Mesothelial cell of epicardium (in vitro differentiated cells): ENCODE measurements at places on chromosomes 7 and 10.

DNA sequence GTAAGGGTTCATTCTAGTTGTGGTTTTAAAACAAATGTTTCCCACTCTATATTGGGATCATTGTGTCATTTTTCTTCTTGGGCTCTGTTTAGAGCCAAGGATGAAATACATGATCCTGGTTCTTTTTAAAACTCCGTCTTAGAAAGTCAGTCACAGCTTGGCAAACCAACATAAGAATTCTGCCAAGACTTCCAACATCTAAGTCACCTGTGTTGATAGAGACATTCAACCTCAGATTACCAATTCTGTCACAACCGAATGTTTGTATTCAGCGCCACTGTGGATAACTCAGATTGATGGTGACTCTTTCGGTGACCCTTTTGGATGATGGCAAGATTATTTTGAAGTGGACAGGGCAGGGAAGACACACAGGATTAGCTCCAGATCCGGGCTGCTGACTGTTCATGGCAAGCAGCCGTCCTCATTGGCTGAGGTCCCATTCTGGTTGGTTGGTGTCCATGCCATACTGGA is 255.4 kb downstream of the ARHGAP21 start:
- no peak for DNase-seq

- no peak for DNase-seq
These were observed 31.5 kb upstream of the ADCYAP1R1 start for GRCh38 chr7:31020652-31021051.

DNA sequence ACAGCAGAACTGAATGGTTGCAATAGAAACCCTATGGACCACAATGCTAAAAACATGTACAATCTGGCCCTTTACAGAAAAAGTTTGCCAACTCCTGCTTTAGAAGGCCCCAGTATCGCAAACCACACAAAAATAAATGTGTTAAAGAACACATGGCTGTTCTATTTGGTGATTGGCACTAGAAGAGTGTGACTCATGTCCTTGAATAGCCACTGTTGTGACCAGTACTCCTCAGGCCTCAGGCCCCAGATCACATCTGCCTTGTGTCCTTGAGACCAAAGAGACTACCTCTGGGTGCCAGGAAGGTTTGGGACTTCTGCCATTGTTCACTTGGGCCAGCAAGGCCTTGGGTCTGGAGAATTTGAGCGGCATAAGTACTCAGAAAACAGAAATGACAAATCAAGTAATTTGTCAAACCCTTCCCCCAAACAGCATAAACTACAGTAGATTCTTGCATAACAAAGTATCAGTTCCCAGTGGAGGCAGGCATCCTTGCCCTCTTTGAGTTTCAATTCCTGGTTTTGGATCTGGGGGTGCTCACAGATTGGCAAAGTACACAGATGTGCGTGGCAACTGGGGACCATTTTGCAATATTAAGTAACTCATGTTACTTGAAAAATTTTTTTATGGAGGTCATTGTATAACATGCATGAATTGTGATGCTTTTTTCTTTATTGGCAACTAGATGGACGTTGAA is 50.2 kb downstream of the MTURN start:
- no peak for DNase-seq

GRCh38 chr10:120650705-120651399 is 193.8 kb downstream of the PLPP4 start:
- DNase-seq: no peak

DNA sequence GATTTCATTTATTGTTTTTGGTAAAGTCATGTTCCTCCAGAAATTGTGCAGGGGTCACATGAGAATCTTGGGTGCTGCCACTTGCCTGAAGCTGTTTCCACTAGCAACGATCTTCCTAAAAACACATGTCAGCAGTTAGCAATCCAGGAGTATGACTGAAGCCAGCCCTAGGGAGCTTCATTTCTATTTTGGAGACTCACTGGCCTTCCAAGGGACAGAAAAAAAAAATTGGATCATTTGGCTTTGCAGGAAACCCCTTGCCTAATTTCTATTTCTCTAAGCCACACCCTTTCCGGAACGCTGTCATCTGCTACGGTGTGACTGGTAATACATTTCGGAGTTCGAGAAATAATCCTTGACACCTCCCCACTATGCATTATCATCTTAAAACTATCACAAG is 204.7 kb downstream of the TAX1BP1 start:
- no peak for DNase-seq

DNA sequence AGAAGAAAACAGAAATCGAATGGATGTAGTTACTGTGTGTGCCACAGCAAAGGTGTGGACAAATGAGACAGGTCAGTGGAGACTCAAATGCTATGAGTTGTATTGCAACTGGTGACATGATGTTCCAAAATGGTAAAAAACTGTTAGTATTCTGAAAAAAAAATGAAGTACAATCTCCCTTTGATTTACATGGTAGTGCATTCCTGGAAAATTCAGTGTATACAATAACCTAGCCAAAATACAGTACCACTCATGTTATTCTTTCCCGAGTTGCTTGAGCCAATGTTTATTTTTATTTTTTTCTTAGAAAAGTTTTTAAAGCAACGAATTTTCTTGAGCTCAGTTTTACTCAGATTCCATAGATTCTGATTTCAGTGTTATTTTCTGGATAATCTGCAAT is 47.7 kb upstream of the ODAD2 start:
- no peak for DNase-seq

DNA sequence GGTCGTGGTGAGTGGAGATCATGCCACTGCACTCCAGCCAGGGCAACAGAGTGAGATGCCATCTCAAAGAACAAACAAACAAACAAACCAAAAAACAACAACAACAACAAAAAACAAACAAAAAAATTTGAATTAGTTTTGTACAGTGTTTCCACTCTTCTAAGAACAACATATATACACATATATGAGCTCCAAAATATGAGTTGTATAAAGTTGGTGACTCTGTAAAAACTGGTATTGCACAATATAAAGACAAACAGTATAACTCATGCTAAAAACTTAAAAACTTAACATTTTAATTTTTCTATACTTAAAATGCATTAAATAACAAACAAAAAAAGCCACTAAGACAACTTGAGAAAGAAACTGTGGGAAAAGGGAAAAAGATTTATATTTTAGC is 46.0 kb downstream of the AKR1B15 start:
- DNase-seq: no peak

GRCh38 chr7:36286688-36287087 is 103.0 kb upstream of the ANLN start:
- no peak for DNase-seq

DNA sequence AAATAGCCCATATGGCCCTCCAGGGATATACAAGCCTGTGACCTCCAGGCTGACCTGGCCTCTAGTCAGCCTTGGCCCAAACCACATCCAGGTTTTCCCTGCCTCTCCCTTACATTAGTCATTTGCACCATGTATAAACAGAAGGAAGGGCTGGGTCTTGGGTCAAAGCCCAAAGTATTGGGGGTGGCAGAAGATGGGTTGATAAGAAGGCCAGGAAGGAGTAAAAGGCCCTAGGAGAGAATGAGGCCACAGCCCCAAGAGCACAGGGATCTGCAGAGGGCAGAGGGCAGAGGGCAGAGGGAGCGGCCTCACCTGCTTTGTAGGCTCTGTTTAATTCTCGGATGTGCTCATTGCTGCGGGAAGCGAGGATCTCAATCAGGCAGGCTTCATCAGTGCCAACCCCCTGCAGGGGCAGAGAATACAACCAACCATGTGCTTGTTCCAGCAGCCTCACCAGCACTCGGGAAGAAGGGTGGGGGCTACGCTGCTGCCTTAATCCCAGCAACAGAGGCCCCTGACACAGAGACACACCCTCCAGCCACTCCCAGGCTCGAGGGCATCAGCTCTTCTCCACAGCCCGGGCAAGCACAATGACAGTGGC is 31.3 kb downstream of the PLAC9 start:
- no peak for DNase-seq

DNA sequence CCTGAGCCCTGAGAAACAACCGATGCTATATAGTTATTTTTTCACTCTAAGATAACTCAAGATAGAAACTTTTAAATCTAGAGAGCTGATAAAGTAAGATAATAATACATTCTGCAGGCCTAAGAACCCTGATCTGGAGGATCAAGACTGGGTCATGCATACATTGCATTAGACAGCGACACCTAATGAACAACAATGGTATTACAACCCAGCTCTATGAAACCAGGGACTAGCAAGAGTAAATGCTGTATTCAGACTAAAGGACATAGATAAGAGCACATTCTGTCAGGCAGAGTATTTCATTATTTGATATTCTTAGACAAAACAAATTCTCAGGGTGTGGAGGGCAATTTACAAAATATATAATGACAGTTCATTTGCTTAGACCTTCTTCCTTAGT is 148.6 kb downstream of the GRK5 start:
- no peak for DNase-seq

GRCh38 chr7:2622869-2623697 is 8.7 kb upstream of the TTYH3 start:
- DNase-seq: no peak

GRCh38 chr10:32068569-32068968 is 12.3 kb upstream of the KIF5B start:
- no peak for DNase-seq

GRCh38 chr10:92760609-92761008 is 70.9 kb downstream of the HHEX start:
- no peak for DNase-seq

DNA sequence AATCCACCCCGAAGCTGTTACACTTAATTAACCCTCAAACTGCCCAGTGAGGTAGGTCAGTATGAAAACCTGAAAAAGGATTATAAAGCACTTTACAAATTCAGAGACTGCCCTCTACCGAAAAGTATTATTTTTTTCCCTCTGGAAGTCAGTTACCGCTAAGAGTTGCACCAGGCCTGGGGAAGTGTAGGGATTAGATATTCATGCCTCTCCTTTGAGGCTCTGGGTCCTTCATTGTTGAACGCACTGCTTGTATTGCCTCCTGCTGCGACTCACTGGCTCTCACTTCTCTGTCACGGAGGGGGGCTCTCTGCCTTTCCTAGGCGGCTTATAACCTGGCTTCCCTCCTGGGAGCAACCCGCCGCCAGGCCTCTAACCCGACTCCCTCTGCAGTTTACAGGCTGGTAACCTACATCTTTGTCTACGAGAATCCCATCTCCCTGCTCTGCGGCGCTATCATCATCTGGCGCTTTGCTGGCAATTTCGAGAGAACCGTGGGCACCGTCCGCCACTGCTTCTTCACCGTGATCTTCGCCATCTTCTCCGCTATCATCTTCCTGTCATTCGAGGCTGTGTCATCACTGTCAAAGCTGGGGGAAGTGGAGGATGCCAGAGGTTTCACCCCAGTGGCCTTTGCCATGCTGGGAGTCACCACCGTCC is 2.7 kb downstream of the RHBDD2 start:
- DNase-seq: no peak

DNA sequence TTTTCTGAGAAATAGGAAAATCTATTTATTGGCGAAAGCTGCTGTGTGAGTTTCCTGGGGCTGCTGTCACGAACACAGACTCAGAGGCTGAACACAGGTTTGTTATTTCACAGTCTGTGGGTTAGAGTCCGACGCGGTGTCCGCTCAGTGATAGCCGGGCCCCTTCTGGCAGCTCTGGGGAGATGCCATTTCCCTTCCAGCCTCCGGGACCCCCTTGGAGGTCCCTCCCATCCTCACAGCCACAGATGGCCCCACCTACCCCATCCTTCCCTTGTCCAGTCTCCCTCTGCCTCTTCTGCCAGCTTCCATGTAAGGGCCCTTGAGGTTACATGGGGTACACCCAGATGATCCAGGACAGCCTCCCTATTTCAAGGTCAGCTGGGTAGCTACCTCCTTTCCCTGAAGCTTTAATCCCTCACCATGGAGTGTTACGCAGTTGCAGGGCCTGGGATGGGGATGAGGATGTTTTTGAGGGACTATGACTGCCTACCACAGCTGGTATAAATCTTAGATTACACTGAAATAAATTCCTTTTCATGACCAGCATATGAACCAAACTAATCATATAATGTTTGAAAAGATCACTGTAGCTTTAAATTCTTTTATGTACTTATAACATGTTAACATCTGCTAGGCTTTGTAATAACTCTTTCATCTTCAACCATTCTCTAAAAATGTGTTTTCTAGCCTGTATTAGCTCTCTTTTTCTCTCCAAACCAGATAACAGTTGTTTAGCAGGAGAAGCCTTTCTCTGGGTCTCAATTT is 98.5 kb downstream of the WDR37 start:
- DNase-seq: no peak

DNA sequence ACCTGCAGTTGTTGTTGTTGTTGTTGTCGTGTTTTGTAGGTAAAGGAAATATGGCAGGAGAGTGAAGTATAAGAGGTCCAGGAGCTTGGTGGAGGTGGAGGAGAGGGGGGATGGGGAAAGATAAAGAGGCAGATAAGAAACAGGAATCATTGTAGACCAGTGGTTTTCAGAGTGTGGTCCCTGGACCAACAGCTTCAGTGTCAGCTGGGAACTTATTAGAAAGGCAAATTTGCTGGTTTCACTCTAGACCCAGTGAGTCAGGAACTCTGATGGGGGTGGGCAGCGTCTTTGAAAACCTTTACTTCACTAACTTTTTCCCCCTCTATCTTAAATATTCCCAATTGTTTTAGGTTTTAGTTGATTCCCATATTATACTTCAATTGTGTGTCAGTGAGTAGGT is 241.5 kb downstream of the AUTS2 start:
- DNase-seq: no peak

- DNase-seq: no peak
These were observed 6.1 kb upstream of the MYOZ1 start for GRCh38 chr10:73647211-73647874.

- no peak for DNase-seq
These were observed 681 bp upstream of the SPOCK2 start for GRCh38 chr10:72088889-72089575.

- no peak for DNase-seq
These were observed 56.2 kb downstream of the MRC1 start for GRCh38 chr10:17865351-17865750.

- no peak for DNase-seq
These were observed 179.9 kb upstream of the NPVF start for GRCh38 chr7:25408012-25408687.

- no peak for DNase-seq
These were observed 125.8 kb downstream of the CACNA2D1 start for GRCh38 chr7:82317760-82318159.

- no peak for DNase-seq
These were observed 700.5 kb upstream of the CELF2 start for GRCh38 chr10:10317151-10317550.

GRCh38 chr10:49362596-49363260 is 33.2 kb downstream of the DRGX start:
- DNase-seq: no peak

- DNase-seq: no peak
These were observed 114.4 kb downstream of the MICU1 start for GRCh38 chr10:72511459-72511858.

- DNase-seq: no peak
These were observed 15.2 kb downstream of the PYROXD2 start for GRCh38 chr10:98399784-98400183.

DNA sequence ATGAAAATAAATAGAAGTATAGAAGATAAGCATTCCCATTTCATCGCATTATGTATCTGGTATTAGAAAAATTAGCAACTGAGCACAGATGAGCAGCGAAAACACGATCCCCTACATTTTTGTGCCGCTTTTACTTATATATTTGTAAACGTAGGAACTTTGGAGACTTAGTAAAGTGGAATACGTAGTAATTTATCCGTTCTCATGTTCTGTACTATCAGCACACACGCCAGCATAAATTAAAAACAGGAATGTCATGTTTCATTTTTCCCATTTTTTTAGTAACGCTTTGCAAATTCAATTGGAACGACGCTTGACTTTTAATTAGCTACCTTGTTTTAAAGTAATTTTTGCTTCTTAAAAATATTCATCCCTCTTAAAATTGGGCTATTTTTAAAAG is 2.4 kb downstream of the ZNRF2 start:
- DNase-seq: no peak

- no peak for DNase-seq
These were observed 4.1 kb downstream of the OR2F1 start for GRCh38 chr7:143958781-143959180.
